ENCODE measurements at places on chromosomes 5 and 9.

DNA sequence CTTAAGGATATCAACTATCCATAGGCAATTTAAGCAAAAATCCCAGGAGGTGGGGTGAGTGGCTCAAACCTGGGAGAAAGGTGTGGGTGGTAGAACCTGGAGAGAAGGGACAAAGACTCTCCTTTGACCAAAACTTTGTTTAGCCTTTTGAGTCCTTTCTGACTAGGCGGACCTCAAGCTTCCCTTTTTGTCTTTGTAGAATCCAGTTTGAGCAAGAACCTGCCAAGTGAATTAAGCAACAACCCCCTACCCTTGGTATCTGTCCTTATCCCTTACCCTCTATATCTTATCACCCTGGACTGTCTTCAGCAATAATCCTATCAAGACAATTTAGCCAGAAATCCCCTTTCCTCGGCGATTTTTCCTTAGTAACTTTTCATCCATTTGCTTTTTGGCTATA is 53.5 kb upstream of the SLC28A3 start:
- DNase-seq = no peak

- DNase-seq = no peak
Measured at GRCh38 chr5:155753943-155754581, 572.9 kb upstream of the SGCD start.

- no peak for DNase-seq
Measured at GRCh38 chr5:106408570-106408969, 1262.2 kb downstream of the EFNA5 start.

DNA sequence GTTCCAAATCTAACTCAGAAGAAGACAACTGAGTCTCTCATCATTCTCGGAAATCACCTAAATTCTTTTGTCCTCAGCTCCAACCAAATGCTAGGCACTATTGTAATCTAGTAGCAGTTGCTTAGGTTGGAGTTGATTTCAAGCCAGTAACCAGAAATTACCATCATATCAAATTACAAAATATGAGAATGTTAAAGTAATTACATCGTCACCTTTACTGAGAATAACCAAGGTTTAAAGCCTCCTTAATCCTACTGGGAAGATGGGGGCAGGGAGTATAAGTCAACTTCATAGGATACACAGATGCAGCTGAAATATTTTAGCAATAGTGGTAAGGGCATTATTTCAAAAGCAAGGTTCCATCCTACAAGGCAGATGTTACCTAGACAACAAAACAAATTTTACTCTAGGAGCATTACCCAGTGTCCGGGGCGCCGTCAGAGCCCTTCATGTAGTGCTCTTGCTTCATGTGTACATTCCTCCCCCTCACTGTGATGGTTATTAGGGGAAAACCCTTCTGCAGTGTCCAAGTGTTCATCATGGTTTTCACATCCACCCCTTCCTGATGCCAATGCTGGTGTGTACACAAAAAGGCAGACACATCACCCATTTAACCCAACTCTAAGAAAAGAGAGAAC is 19.5 kb downstream of the ERAP1 start:
- peak; percentile 14 for DNase-seq

- DNase-seq = no peak
Measured at GRCh38 chr5:6907320-6907918, 194.2 kb downstream of the TENT4A start.

DNA sequence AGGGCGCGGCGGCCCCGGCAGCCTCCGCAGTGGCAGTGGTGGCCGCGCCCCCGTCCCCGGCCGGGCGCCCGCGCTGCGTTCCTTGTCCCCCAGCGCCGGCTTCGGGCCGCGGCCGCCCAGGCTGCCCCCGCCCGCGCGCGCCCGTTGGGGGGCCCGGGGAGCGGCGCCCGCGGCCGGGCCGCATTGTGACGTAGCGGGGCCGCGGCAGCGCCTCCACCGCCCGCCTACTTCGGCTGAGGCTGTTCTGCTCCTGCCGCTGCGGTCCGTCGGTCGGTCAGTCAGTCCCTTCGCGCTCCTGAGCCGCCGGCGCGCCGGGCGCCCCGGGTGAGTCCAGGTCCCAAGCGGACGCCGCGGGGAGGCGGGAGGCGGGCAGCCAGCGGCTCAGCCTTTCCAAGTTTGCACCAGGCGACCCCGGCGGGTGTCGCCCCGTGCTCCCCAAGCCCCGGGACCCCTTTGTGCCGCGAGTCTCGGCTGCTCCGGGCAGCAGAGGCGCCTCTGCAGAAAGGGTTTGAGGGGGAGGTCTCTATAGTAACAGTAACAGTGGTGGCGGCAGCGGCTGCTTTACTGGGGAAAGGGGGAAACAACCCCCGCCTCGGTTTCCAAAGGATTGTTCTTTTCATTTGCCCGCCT is at the start of gene SNCAIP:
SNCAIP (plus strand) TSS at position 277 of the 630 bp plus-strand sequence. CDS start 78,898 bp downstream, outside the sequence.
- DNase-seq = peak; percentile 57

DNA sequence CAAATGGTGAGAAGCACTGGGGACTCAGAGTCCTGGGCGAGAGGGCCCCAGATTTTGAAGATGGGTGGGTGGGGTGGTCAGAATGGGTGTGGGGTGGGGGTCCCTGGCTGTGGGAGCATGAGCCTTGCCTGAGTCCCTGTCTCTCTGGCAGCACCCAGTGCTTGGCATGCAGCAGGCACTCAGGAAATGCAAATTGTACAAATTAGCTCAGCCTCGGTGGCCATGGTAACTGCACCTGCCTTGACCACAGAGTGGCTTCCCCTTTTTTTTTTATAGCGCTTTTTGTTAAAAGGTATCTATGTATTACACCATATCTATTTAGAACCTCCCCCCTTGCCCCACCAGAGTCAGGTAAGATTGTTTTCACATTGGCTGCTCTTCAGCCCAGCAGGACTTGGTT is 19.2 kb upstream of the PITX1 start:
- no peak for DNase-seq

GRCh38 chr9:15160673-15161072 is 146.3 kb downstream of the TTC39B start:
- peak; percentile 77 for DNase-seq

- no peak for DNase-seq
Measured at GRCh38 chr5:84249918-84250630, 134.6 kb downstream of the EDIL3 start.

- peak; percentile 7 for DNase-seq
Measured at GRCh38 chr5:134506054-134507039, 19.1 kb upstream of the JADE2 start.

DNA sequence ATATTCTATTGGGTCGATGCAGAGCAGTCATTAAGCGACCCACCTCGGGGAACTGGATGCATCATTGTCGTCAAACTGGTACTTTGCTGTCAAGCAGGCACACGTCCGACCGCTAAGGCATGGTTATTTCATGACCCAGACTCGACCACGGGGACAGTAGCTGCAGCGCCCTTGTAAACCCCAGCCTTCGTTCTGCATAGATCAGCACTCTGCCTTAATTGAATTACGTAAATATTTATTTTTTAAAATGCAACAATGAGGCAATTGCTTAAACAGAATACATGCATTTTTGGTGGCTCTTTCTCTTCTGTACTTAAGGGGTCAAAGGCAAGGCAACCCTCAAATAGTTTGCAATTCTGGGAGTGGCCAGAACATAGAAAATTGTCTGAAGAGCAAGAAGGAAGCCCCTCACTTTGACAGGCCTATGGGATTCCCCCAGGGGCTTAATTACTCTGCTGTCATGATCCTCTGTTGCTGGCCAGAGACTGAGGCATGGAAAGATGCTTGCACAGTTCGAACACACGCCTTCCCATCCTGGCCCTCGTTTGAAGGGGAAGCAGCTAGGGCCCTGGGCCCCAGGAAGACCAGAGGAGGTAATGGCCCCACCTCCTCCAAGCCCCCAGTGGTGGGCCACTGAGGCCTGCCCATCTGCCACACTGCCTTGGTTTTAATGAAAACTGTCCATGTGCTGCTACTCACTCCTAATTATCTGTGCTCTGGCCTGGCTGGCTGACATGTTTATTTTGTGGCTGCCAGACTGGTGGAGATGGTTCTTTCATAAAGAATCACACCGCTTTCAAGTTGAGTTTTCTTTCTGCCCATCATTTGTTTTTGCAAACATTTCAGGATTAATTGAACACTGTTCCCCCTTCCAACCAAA is 169.7 kb upstream of the MAST4 start:
- DNase-seq = no peak

DNA sequence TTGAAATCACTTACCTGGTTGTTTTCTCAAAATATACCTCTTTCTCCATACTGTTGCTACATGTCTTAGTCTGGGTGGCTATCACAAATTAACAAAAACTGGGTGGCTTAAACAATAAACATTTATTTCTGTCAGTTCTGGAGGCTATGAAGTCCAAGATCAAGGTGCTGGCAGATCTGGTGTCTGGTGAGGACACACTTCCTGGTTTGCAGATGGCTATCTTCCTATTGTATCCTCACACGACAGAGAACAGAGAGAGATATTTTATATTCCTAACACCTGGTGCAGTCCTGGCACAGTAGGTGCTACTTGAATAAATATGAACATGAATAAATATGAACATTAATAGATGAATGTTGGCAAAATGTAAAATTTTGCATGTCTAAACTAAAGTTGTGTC is 164.3 kb upstream of the ACOT12 start:
- peak; percentile 8 for DNase-seq

- no peak for DNase-seq
Measured at GRCh38 chr5:175015028-175015685, 290.8 kb downstream of the MSX2 start.

DNA sequence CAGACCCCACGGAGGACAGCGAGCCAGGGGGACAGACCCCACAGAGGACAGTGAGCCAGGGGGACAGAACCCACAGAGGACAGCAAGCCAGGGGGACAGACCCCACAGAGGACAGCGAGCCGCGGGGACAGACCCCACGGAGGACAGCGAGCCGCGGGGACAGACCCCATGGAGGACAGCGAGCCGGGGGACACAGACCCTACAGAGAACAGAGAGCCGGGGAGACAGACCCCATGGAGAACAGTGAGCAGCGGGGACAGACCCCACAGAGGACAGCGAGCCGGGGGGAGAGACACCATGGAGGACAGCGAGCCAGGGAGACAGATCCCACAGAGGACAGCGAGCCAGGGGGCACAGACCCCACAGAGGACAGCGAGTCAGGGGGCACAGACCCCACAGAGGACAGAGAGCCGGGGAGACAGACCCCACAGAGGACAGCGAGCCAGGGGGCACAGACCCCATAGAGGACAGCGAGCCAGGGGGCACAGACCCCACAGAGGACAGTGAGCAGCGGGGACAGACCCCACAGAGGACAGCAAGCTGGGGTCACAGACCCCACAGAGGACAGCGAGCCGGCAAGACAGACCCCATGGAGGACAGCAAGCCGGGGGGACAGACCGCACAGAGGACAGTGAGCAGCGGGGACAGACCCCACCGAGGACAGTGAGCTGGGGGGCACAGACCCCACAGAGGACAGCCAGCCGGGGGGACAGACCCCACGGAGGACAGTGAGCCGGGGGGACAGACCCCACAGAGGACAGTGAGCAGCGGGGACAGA is 4.4 kb upstream of the ZDHHC11 start:
- no peak for DNase-seq

DNA sequence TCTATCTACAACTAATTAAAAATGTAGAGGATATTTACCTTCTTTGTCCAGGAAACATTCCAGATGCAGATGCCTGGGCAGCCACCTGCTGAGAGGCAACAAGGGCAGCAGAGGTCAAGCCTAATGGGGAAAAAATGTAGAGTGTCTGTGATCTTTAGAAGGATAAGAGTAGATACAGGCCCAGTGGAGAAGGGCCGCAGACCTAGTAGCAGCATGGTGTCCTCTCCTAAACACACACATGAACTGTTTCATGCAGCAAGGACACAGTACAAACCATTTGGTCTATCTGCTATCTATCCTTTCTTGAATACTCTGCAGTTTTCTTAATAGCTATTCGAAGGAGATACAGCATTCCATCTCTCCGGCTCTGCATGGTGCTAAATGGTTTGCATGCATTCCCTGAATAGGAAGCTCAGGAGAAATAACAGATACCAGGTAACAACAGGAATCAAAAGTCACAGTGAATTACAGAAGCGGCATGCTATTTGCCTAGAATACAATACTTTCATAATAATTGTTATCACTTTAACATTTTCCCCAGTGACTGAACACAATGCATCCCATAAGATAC is 107.3 kb downstream of the ZNF608 start:
- no peak for DNase-seq

DNA sequence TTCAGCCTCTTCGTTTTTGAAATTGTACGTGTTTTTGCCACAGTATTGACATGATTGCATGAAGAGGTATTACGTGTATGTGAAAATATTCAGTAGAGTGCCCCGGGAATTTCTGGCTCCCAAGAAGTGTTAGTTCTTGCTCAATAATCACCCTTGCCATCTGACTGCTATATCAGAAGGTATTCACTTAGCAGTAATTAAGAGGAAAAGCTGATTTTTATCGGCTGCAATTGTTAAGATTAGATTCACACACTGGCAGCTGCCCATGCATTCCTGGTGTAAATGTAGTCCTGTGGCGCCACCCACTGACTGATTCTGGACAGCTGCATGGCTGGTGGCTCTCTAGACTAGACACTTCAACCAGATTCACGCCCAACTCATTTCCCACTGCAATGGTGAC is 440.1 kb upstream of the ADAMTS16 start:
- peak; percentile 7 for DNase-seq

DNA sequence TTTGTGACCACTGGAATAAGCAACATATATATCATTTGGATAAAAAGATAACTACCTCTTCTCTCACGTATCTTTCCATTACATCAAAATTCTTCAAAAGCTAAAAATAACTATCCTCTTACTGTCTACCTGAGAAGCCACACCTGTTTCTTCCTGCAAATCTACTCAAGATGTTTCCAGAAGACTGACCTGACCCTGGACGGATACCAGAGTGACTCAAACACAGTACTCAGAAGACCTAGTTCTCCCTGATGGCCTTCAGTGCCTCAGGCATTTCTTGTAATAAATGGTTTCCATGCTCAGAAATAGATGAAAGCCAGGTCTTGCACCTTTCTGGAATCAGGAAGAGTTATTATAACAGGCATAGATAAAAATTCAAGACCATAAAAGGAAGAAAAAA is 245.9 kb upstream of the PIK3R1 start:
- no peak for DNase-seq

DNA sequence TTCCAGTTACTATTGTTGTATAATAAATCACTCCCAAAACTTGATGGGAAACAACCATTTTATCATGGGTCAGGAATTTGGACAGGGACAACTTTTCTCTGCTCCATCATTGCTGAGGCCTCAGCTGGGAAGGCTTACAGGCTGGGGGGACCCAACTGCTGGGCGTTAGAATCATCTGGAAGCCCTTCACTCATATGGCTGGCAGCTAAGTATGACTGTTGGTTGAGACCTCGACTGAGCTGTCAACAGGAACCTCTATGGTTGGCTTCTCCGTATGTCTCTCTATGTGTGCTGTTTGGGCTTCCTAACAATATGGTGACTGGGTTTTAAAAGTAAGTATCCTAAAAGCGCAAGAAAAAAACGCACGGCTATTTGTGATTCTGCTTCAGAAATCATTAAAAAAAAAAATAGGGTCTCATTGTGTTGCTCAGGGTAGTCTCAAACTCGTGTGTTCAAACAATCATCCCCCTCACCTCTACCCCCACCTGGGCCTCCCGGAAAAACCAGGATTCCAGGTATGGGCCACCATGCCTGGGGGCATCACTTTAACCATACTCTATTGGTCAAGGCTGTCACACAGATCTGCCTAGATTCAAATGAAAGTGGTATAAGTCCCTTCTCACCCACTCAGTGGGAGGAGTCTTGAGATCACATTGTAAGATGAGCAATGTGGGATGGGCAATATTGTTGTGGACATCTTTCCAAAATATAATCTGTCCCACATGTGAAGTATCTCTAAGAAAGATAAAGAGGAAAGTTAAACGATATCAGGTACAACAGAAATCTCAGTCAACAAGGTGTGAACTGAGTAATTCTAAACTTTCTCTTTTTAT is 15.2 kb downstream of the FNBP1 start:
- DNase-seq = no peak
